ENCODE measurements at places on chromosomes 13 and 19.

DNA sequence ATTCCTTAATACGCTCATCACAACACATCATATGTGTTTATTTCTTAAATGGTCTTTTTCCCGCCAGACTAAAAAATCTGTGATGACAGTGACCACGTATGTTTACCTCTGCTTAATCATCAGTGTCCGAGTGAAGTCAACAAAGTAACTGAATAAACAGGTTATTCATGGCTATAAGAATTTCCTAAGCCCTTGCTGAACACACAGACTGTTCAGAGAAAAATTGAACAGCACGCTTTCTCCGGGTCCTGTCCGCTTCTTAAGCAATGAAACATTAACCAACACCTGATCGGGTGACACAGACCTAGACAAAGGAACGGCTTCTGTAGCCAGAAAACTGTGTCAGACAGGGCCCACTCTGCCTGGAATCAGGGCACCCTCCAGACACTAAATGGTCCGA, 14.3 kb downstream of the SAFB2 start:
- DNase-seq = no peak

DNA sequence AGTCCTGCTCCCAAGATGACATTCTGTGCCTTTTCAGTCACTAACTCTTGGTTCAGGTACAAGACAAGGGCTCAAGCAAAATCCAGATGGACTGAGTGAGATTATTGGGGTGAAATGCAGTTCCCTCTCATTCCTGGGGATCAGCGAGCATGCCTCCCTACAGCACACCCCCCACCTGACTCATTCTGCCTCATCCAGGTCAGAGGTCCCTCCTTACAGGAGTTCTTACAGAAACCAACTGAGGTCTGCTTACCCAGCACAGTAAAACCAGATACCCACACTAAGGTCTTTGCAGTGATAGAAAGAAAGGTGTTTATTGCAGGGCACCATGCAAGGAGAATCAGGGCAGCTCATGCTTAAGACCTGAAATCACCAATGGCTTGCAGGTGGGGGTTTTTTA, 21.6 kb upstream of the MRI1 start:
- DNase-seq = no peak

DNA sequence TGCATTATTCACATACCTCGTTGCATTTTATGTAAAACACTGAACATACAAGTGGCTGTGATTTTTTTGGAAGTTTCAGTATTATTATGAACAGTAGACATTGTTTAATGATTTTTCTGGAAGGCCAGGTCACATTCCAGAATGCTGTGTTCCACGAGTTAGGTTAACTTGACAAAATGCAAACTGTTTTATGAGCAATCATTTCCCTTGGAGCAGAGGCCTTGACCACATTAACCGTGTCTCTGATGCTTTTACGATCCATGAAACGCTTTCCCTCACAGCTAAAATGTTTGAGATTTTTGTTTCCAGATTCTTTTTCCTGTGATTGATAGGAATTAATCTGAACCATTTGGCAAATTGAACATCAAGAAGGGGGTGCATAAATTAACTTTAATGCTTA, 57.8 kb downstream of the MBNL2 start:
- DNase-seq = no peak

GRCh38 chr13:39051157-39051556, 12.9 kb downstream of the NHLRC3 start:
- DNase-seq = no peak

DNA sequence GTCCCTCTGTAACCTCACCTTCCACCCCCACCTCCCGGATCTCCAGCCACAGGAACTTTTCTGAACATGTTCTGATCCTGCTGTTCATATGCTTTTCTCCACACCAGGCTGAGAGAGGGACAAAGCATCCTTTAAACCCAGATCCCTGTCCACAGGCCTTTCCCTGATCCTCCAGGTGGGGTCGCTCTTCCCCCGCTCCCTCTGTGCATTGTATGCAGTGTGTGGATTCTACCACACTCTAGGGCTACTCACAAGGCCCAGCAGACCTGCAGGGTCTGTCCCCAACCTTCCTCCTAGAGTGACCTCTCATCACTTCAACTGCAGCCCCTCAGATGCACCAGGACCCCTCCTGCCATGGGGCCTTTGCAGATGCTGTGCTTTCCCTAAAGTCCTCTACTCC, 1200.6 kb downstream of the UQCRFS1 start:
- no peak for DNase-seq

GRCh38 chr19:50203281-50204080, at the start of gene MYH14:
Gene MYH14, plus strand, starts transcription at chr19:50203622. Its CDS starts 6,744 bp downstream, at chr19:50210366.
- DNase-seq = peak; percentile 92

DNA sequence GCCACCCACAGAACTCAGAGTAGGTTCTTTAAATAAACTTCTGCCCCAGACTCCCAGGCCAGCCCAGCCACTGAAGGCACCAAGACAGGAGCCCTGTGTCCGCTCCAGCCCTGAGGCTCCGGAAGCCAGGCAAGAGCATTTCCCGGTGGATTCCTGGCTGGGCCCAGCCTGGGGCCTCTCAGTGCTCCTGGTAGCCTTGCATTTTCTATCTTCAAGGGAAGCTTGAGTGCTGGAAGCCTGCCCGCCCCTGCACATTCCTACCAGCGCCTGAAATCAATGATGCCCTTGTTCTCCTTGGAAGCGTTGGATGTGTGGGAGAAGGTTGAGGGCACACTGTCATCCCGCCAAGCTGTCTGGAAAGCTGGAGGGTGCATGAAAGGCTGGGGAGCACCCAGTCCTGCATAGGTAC, 70.3 kb downstream of the ALOX5AP start:
- DNase-seq = peak; percentile 77

DNA sequence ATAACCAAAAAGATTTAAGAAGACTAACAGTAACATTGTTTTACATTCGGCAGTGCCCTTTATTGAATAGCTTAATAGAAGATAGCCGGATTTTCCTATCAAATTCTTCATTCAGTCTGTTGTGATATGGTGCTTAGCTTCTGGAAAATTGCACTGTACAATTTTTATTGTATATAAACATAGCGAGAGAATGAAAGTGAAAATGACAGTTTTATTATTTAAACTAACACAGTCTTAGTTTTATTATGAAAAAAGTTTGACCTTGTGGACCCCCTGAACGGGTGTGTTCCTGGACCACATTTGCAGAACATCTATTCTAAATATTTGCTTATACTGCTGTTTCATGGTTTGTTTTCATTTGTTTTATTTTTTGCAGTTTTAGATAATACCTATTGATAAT, 8.6 kb downstream of the ITM2B start:
- no peak for DNase-seq

- no peak for DNase-seq
Measured at GRCh38 chr13:77719128-77719527, 21.6 kb downstream of the SLAIN1 start.

DNA sequence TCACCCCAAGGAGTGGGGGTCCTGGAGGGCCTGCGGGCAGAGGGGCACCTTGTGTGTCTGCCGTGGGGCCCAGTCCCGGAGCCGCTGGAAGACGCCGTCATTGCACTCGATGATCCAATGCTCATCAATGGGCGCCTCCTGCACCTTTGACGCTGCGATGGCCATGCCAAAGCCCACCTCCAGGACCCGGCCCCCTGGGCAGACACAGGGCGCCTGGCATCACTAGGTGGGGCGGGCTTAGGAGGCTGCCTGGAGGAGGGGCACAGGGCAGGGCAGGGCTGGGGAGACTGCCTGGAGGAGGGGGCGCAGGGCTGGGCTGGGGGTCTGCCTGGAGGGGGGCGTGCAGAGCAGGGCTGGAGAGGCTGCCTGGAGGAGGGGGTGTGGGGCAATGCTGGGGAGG, 1.6 kb downstream of the GAMT start:
- no peak for DNase-seq

DNA sequence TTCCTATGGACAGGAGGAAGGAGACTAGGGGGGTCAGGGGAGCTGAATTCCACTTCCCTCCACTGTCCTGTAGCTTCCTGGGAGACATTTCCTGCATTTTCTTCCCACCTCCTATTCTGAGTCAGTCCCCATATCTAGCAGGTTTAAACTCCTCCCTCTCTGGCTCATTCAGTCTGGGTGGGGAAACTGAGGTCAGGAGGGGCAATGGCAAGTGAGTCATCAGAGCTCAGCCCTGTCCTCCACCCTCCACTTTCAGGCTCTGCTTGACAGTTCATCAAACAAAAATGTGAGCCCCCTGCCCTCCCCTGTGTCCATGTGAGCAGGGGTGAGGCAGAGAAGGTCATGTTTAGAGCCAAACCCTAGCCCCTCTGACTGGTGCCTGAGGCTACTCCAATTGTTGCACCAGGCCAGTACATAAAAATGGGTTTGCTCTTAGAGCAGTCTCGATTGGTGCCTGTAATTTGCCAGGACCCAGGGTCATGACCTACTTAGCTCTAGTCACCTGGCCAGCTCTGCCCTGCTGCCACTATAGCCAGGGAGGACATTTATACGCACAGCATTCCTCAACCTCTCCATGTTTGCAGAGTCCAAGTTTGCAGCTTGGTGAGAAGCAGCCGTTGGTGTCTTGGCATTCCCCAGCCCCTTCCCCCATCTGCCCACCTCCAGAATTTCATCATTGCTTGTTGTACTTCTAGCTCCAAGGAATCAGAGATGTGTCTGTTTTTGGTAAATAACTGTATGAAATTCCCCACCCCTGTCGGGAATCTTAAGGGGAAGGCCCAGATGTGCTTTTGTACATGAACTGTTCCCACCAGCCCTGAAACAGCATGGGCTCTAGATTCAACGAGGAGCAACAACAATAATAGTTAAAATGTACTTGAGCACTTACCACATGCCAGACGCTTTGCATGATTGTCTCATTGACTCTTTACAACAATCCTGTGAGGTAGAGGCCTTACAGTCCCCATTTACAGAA, 20.7 kb downstream of the SAMD4B start:
- DNase-seq = no peak

- no peak for DNase-seq
Measured at GRCh38 chr13:104847922-104848321, 1687.5 kb downstream of the EFNB2 start.

- DNase-seq = no peak
Measured at GRCh38 chr19:52961981-52962380, 700 bp downstream of the ZNF816 start.
